ENCODE measurements at places on chromosomes 13 and 19.
A peak's percentile ranks its signal among the peaks of the same experiment; 100 is the strongest.

DNA sequence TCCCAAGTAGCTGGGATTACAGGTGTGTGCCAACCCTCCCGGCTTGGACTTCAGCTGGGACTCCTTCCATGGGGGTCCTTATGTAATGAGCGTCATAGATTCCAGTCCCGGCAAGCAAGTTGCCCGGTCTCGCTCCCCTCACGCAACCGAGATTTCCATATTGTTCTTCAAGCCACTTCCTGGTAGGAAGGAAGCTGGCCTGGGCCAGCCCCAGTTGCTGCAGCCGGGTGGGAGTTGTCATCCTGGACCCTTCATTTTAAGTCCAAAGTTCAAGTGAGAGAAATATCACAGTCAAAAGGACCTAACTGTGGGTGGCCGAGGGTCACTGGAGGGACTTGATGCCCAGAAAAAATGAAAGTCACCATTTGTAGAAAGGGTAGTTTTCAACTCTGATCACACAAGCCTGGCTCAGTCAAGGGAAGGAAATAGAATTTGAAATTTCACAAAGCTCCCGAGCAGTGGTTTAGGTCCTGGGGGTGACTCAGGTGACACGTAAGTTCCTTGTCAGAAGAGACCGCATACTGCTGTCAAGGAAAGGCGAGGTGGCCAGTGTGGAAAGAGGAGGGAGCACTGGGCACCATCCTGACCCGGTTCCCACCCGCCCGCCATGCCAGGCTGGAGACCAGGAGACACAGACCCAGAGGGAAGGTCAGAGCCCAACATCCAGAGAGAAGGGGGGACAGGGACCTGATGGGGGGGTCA is 5.3 kb downstream of the FGF21 start:
- no peak for DNase-seq

DNA sequence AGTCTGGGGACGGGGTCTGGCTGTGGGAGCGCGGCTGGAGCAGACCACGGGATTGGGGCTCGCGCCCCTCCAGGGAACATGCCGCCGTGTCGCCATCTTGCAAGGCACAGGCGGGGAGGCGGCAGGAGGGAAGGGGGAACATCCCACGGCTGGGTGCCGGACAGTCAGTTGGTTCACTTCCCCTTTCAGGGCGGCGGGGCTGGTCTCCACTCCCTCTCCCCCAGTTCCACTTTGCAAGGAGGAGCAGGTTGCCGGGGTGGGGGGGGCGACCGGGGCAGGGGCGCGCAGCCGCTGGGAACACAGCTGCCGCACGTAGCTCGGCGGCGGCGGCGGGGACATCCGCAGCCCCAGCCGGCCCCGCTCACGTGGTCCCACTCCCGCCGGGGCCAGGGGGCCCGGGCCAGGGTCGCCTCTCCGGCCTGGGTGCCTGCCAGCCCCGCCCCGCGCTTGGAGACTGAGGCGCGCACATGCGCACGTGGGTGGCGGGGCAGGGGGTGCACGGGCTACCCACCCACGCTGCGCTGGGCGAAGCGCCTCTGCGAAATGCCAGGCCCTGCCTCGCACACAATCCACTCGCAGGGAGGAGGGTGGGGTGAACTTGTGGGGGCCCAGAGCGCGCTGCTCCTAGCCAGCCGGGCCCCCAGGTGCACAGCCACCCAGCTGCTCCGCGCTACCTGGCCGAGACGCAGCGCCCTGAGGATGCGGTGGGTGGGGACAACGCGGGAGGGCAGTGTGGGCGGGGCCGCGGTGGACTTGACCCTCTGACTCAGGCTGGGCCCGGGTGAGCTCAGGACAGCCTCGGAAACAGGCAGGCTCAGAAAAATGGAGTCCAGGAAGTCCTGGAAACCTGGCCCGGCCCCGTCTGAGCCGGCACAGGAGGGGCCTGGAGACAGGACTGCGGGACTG is 6.4 kb downstream of the KLF16 start:
- DNase-seq = peak; percentile 78

DNA sequence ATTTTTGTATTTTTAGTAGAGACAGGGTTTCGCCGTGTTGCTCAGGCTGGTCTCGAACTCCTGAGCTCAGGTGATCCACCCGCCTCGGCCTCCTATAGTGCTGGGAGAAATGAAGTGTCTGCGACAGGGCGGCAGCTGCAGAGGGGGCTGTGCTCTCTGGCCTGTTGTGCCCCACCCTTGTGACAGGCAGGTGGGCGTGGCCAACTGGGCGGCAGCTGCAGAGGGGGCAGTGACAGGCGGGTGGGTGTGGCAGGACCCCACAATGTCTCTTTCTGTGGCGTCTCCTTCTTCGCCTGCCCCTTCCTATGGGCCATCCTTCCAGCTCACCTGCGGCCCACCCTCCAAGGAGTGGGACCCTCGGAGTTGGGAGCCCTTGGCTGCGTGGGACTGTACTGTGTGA is 11.8 kb downstream of the STK11 start:
- DNase-seq = no peak

GRCh38 chr13:97459215-97459777 is 25.3 kb downstream of the RAP2A start:
- DNase-seq = no peak

DNA sequence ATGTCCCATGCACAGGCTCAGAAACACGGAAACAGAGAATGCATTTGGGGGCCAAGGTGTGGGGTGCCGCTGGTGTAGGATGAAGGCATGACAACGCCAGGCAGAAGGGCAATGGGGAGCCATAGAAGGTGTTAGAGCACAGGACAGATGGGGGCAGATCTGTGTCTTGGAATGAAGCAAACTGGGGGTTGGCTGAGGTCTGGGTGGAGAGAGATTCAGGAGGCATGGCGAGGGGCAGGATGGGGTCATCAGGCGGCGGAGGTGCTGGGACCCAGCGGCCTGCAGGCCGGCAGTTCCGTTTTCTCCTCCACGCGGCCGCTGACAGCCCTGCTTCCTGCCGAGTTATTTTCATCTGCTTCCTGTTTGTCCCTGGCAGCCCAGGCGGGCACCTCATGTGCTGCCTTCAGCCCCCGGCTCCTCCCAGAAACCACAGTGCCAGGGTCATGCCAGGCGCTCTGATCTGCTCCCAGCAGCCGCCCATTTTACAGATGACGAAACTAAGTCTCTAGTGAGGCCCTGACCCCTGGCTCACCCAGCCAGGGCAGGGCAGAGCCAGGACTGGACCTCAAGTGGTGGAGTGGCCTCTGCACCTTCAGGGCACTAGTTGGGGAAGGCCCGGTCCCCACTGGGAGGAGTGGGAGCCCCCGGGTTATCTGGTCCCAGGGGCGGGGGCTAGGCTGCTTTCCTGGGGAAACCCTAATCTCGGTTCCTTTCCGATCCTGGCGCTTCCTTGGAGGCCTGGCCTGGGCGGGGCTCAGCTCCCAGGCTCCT is 2.2 kb downstream of the ARHGAP45 start:
- DNase-seq = no peak

DNA sequence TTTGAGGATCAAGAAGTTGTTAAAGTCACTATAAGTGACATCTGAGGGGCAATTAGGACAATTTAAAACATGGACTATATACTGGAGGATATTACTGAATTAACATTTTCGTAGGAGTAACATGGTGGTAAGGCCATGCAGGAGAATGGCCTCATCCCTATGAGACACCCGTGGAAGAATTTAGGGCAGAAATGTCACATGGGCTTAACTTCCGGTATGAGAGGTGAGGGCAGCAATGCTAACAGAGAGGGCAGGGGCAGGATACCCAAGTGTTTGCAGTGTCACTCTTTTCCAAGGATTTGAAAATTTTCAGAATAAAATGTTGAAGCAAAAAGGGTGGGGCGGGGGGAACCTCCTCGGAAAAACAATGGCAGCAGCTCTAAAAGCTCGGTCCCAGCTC is 23.6 kb downstream of the RANBP3 start:
- no peak for DNase-seq

DNA sequence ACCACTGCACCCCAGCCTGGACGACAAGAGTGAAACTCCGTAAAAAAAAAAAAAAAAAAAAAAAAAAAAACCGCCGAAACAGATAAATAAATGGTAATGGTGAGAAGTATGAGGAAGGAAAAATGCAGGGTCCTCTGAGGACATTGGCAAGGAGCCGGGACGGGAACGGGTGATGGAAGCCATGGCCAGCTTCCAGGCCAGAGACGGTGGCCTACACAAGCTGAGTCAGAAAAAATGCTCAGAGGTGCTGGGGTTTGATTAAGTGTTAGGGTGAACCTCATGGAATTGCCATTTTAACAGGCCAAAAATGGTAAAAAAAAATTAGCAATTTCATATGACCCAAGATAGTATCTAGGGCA is 866 bp upstream of the ZSWIM4 start:
- no peak for DNase-seq

All from activated CD8-positive, alpha-beta memory T cell treated with anti-CD3 and anti-CD28 coated beads, Interleukin-2, amount 50 U/mL, for 48 hours (primary cell).